ENCODE measurements at places on chromosomes 6 and 20.

DNA sequence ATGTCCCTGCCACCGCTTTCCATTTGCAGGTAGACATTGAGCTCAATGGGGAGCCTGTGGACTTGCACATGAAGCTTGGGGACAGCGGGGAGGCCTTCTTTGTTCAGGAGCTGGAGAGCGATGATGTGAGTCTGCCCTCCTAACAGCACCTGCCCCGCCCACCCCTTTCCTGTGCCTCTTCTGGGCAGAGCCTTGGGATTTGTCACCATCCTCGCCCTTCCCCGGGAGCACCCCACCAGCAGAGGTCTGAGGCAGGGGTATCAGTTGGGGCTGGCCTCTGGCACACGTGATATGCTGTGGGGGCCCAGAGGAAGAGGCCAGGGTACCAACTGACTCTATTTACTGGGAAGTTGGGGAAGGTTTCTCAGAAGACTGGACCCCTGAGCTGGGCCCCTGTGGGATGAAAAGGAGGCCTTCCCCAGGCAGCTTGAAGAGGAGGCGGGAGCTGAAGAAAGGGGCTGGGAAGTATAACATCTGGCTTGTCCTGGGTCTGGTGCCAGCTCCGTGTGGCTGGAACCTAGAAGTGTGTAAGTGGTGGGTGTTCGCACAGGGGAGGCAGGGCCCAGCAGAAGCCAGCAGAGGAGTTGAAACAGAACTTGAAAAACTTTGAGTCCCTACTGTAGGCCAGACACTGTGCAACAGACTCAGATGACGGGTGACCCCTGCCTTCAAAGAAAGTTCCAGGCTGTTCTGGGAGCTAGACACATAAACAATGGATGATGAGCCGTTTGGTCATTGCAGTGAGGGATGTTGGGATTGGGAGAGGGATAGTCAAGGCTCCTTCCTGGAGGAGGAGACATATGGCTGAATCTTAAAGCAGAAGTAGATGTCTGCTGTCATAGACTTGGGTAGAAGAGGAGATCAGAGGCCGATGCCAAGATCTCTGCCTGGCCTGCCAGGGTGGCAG, 7.2 kb downstream of the LPIN3 start:
- no peak for DNase-seq

DNA sequence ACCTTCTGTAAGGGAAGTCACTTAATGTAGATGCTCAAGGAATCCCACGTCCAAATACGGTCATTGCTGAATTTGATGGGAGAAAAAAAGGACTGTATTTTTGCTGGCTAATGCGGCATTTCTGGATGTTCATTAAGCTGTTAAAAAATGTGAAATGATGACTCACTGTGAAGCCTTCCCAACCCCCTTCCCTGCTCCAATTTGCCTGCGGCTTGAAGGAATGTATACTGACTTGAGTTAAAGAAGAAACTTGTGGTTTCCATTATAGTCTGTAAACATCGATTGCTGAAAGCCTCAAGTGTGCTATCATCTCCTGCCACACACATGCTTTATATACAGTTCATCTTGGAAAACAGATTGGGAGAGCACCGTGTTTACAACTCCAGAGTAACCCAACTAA, 249.1 kb upstream of the JAG1 start:
- DNase-seq: no peak

DNA sequence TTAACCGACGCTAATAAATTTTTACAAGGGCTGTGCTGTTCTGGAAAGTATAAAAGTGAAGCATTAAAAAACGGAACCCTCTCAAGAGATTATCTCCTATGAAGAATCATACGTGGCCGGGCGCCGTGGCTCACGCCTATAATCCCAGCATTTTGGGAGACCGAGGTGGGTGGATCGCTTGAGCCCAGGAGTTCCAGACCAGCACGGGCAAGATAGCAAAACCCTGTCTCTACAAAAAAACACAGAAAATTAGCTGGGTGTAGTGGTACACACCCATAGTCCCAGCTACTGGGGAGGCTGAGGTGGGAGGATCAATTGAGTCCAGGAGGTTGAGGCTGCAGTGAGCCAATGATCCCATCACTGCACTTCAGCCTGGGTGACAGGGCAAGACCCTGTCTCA, 83.4 kb downstream of the GMPR start:
- DNase-seq: no peak

DNA sequence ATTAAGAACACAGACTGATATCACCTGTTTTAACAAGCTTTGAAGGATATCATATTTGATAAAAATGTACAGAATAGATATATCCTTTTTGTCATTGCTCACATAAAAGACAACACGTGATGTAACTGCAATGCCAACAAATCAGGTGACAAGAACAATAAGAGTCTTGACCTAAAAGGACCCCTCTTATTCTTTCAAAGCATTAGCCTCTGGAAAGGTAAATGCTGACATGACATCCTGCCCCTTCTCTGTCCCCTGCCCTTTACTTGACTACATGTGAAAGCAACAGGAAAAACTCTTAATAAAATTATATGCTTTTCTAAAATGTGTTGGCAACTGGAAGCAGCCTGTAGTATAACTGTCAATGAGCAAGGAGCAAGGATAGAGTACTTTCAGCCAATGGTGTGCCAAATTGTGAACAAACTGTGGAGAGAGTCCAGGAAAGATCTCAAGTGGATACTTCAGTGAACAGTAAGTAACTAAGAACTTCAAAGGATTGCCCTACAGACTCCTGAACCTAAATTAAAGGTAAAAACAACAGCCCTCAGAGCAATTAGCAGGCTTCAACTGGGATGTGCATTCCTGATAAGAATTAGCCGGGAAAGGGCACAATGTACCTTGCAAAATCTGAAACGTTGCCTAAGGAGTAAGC, 16.3 kb downstream of the PTPRK start:
- DNase-seq: no peak

DNA sequence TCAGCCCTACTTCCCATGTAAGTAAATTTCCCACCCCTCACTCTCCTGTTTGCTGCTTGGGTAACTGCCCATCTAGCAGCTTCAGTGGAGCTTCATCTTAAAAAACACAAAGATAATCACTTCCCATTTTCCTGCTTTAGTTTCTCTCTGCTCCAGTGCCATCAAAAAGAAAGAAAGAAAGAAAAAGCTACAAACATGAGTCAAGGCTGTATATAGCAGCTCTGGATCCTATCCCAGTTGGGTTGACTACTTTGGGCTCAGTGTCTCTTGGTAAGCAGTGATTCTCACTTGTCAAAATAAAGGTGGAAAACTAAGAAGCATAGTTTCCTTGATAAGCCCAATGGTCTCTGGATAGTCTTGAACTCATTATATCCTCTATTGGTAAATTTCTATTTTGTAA, 48.7 kb upstream of the SRPK1 start:
- DNase-seq: no peak

- DNase-seq: peak; percentile 37
Observed at GRCh38 chr6:170007468-170008293, 256.3 kb downstream of the ERMARD start.

DNA sequence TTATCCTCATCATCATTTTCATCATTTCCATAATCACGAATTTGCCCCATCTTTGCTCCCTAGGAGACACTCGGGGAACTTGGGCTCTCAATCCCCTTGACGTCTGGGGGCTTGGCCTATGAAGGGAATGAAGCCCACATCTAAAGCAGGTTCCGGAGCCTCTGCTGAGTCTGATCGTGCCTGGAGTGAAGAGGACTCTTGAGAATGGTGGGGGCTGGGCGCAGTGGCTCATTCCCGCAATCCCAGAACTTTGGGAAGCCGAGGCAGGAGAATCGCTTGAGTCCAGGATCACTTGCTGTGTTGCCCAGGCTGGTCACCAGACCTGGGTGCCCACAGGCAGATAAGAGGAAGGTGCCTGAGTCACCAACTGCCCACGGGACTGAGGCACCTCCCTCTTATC, 114.5 kb downstream of the SYCP2 start:
- no peak for DNase-seq

GRCh38 chr20:4509825-4510522, 211.7 kb upstream of the PRND start:
- no peak for DNase-seq

DNA sequence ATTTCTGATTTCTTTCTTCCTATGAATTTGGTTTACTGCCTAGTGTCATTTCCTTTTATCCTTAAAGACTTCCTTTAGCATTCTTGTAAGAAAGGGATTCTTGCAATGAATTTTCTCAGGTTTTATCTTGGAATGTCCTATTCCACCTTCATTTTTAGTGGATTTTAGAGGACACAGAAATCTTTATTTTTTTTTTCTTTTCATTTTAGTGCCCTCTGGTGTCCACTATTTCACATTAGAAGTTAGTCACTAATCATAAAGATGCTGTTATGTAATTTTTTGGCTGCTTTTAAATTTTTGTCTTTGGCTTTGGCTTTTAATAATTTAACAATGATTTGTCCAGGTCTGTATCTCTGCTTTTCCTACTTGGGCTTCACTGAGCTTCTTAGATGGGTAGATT, 28.1 kb downstream of the LMBRD1 start:
- DNase-seq: no peak

- no peak for DNase-seq
Observed at GRCh38 chr20:22324505-22324904, 259.9 kb downstream of the FOXA2 start.

GRCh38 chr20:25283221-25283951, 35.5 kb downstream of the PYGB start:
- DNase-seq: no peak

- DNase-seq: no peak
Observed at GRCh38 chr6:31969712-31970603, 2.0 kb downstream of the DXO start.

GRCh38 chr20:9485614-9486340, 28.6 kb upstream of the LAMP5 start:
- no peak for DNase-seq

- no peak for DNase-seq
Observed at GRCh38 chr20:10228330-10228729, 9.7 kb downstream of the SNAP25 start.

DNA sequence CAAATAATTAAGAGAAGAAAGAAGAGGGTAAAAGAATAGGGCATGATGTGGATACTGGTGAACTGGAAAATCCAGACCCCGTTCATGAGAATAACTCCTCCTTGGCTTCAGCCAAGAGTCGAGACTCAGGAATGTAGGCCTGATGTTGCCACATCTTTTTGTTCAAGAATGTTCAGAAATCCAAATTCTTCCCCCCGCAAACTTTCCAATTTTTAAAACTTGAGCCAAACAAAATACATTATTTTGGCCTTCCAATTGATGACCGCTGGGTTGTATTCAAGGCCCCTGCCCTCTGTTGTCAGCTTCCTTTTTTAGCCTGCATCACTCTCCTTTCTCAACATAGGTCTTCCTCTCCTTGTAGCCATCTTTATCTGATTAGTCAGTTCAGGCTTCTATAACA, 106.1 kb downstream of the TNFAIP3 start:
- no peak for DNase-seq

DNA sequence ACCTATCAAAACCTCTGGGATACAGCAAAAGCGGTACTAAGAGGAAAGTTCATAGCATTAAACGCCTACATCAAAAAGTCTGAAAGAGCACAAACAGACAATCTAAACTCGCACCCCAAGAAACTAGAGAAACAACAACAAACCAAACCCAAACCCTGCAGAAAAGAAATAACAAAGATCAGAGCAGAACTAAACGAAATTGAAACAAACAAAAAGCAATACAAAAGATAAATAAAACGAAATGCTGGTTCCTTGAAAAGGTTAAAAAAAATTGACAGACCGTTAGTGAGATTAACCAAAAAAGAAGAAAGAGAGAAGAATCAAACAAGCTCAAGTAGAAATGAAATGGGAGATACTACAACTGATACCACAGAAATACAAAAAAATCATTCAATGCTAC, 302.3 kb downstream of the RNGTT start:
- DNase-seq: no peak

DNA sequence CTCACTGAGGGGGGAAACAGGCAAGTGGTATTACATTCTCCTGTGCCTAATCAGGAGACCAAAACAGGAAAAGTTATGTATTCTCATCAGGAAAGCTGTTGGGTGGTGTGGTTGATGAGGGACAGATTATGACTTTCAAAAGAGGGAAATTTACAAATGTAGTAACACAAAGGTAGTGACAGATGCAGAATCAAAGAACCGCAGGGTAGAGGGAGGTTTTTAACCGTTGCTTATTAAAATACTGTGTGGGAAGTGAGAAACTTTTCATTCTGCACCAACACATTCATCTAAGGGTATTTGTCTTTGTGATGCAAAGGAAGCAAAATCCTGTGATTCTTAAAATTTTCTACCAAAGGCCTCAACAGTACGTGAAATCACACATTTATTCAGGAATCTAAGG, 288.2 kb upstream of the MAN1A1 start:
- no peak for DNase-seq

DNA sequence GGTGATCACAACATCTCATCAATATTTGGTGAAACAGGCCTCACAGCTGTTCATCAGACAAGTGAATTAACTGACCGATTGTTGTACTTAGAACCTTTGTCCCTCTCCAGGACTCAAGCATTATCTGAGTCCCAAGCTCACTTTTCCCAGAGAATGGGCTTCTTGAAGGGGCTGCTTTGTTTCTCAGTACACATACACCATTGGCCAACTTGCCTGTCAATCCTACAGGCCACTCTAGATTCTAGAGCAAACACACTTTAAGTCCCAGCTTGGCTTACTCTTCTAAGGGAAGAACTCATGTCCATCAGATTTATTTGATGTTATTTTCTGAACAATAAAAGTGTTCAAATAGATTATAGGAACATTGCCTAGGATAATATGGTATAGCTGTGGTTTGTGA, 249.5 kb downstream of the BCKDHB start:
- DNase-seq: no peak

DNA sequence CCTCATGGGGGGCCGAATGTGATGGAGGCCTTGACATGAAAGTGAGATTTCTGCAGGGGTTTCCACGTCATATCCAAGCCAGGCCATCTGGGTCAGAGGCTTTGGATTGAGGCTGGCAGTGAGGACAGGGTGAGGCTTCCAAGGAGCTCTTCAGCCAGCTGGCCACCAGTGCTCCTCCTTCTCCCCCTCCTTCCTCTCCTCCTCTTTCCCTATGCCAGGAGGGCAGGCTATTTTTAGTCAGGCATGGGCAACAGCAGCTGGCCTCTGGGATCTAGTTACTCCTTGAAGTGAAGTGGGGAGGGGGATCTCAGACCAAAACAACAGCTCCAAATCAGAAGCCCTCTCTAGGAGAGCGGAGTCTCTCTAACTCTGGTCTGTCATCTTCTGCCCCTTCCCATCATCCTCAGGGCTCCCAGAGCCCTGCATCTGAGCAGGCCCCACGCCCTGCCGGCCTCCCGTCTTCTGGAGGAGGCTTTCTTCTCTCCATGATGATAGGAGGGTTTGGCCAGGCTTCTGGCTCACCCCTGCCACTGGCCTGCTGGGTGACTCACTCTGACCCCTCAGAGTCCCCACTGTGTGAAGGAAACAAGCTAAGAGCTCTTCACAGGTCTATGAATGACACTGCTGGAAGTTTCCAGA, 612 bp downstream of the TNNC2 start:
- DNase-seq: no peak

- no peak for DNase-seq
Observed at GRCh38 chr6:19731282-19731681, 105.9 kb upstream of the ID4 start.

GRCh38 chr20:54346276-54346675, 129.1 kb upstream of the DOK5 start:
- no peak for DNase-seq

- no peak for DNase-seq
Observed at GRCh38 chr20:46268131-46268614, 40.1 kb downstream of the CDH22 start.

Measured in activated CD8-positive, alpha-beta memory T cell treated with anti-CD3 and anti-CD28 coated beads for 24 hours (primary cell).